ENCODE measurements at places on chromosomes 16 and 17.

DNA sequence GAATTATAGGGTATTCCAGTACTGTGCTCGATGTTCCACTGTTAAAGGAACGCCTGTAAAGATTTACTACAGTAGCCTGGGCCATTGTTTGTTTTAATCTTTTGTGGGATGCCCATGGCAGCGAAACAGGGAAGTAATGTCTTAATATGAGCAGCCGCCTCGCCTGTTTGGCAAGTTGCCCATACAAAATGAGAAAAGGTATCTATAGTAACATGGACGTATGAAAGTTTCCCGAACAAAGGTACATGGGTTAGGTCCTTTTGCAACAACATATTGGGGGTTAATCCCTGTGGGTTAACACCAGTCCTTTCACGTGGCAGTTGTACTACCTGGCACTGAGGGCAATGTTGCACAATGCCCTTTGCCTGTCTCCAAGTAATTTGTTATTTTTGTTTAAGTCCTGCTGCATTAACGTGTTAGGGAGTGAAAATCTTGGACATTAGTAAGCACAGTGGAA, 21.1 kb upstream of the TMC5 start:
- DNase-seq, result no peak

- DNase-seq, result no peak
These were observed 13.0 kb downstream of the CBX4 start for GRCh38 chr17:79826204-79826680.

DNA sequence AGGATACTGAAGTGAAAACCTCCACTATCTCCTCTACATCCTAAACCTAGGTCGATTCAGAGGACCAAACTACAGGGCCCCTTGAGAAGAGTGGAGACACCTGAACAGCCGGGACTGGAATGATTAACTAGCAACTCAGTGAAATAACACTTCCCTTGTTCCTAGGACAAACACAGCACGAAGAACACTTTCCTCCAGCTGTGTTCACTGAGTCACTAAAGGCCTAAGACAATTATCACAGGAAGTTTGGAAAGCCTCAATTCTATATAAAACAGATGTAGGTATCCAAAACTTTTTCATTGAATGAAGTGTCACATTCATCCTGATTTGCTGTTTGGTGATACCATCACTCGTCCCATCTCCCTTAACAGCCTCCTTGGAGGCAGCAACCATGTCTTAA, 15.5 kb upstream of the CUEDC1 start:
- DNase-seq, result no peak

DNA sequence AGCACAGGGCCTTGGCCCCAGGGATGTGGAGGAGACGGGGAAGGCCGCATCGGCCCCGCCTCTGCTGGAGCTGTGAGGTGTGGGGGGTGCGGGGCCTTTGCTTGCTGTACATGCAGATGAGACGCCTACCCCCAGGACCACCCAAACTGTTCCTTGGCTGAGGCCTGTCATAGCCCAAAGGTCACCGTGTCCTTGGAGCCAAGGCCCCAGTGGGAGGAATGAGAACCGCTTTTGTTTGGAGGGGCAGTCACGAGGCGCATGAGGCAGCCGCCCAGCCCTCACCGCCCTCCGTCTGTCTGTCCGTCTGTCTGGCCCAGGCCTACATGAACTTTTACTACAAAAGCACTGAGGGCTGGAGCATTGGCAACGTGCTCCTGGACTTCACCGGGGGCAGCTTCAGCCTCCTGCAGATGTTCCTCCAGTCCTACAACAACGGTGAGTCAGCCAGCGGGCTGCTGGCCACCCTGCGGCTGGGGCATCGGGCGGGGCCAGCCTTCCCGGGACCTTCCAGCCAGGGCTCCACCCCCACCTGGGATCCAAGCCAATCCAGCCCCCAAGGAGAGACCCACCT, 8.8 kb downstream of the TAX1BP3 start:
- DNase-seq, result no peak

GRCh38 chr16:76268824-76269223, 8.4 kb upstream of the CNTNAP4 start:
- DNase-seq, result no peak

- no peak for DNase-seq
These were observed 26.0 kb upstream of the ADCY9 start for GRCh38 chr16:4142268-4142667.

DNA sequence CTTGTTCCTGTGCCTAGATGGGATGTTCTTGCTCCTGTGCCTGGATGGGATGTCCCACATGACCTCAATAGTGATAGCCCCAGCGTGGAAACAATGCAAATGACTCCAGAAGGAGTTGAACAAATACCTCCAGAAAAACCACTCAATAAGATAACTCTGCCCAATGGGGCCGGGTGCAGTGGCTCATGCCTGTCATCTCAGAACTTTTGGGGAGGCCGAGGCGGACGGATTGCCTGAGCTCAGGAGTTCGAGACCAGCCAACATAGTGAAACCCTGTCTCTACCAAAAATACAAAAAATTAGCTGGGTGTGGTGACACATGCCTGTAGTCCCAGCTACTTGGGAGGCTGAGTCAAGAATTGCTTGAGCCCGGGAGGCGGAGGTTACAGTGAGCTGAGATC, 15.2 kb upstream of the LITAF start:
- no peak for DNase-seq

DNA sequence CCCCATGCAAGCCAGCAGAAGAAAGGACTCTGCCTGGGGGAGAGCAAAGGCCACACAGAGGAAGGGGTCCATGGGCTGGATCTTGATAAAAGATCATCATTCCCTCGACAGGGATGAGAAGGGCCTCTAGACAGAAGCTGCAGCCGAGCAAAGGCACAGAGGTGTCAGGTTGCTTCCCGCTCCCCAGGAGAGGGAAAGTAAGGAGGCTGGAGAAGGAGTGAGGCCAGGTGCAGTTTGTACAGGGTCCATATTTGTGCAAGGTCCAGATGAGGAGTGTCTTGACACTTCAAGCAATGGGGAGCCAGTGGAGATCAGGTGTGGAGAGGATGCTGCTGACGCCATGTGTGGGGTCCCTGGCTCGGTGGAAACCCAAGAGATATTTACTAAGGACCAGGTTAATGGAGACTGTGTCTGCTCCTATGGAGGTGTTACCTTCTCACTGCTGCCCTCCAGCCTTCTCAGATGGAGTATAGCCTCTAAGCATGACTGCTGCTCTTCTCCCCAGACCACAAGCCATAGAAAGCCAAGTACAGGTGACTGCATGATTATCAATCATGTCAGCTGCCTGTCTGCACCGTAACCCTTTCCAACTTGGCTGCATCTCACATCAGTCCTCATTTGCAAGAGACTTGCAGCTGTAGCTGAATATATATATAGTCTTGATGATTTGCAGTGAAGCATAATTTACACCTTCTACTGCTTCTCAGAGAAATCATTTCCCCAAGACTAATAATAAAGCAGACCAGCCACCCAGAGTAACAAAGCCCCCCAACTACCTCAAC, 21.1 kb downstream of the GAS7 start:
- DNase-seq, result no peak

- DNase-seq, result no peak
These were observed 39.4 kb upstream of the CDH5 start for GRCh38 chr16:66326991-66327513.

DNA sequence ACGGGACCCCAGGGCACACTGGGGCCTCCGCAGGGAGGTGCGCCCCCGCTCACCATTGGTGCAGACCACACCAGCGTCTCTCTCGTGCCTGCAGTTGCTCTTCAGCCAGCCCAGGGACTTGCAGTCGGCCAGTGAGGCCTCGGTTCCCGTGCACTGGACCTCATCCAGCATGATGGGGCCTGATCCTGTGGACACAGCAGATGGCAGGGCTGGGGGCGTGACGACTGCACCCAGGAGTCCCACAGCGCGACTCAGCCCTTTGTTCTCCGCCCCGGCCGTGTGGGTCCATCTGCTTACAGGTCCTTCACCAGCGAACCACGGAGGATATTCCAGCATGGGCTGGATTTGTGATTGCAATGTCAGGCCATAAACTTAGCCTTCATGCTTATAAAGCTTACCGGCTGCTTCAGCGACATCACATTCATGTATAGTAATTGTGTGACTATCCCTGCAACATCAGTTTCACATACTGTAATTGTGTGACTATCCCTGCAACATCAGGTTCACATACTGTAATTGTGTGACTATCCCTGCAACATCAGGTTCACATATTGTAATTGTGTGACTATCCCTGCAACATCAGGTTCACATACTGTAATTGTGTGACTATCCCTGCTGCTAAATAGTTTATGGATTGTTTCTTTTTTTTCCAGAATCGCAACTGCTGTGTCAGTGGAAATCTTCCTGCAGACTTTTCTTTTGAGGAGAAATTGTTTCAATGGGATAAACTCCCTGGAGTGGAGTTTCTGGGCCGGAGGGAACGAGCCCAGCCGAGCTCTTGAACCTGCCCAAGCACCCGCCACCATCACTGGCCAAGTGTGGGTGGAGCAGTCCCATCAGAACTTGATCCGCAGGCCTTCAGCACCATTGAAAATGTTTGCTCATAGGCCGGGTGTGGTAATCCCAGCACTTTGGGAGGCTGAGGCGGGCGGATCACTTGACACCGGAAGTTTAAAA, 4.8 kb downstream of the LGALS3BP start:
- no peak for DNase-seq

DNA sequence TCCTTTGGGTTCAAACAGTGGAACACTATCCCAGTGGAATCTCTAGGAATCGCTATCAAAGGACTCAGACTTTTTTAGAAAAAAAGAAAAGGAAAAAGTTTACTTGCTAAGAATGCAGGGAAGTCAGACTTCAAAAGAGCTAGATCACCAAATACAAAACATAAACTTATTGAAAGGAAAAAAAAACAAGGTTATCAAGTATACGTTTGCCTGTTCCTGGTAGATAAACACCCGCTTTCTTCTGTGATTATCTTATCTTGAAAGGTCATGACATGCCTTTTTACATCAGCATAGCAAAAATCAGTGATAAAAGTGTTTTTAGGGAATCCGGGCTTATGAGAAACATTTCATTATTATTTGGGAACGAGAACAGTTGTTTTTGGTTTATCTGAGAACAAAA, 129.3 kb upstream of the TMEM97 start:
- DNase-seq, result no peak

GRCh38 chr17:78534492-78535272, 42.5 kb downstream of the DNAH17 start:
- no peak for DNase-seq

Data from activated CD4-positive, CD25-positive, alpha-beta regulatory T cell (primary cell).